ENCODE measurements at places on chromosomes 4 and X.

DNA sequence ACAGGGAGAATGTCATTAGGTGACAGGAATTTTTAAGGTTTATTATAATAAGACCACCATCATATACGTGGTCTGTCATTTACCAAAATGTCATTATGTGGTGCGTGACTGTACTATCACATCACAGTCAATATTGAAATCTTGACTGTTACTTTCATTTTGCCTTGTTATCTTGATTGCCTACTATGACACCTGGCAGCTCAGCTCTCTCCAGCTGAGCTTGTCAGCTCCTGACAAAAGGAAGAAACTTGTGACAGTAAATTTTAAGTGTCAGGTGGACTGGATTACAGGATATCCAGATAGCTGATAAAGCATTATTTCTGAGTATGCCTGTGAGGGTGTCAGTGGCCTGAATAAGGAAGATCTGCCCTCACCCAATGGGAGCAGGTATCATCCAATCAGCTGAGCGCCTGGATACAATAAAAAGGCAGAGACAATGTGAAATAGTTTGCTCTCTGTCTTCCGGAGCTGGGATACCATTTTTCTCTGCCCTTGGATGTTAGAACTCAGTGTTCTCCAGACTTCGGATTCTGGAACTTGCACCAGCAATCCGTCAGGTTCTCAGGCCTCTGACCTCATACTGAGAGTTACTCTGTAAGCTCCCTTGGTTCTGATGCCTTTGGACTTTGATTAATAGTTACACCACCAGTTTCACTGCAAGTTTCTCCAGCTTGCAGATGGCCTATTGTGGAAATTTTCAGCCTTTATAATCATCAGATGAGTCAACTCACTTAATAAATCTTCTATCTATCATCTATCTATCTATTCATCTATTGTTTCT, 1454.7 kb upstream of the IGFBP7 start:
- DNase-seq, result no peak

DNA sequence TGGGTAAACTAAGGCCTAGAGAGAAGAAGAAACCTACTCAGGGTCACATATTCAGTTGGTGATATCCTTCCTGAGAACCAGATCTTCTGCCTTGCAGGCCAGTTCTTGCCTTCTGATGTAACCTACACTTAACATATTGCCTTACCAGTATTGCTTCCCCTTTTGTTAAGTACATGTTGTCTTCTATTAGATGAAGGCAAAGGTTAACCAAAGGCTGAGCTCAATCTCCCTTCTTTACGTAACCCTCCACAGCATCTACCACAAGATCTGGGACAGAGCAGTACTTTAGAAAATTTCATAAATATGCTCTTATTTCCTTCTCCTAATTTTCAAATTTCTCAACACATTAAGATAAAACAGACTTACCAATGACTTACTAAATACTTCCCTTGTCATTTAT, 474.4 kb downstream of the SH2D1A start:
- no peak for DNase-seq

GRCh38 chr4:110610940-110611831, 11.7 kb downstream of the PITX2 start:
- DNase-seq, result no peak

DNA sequence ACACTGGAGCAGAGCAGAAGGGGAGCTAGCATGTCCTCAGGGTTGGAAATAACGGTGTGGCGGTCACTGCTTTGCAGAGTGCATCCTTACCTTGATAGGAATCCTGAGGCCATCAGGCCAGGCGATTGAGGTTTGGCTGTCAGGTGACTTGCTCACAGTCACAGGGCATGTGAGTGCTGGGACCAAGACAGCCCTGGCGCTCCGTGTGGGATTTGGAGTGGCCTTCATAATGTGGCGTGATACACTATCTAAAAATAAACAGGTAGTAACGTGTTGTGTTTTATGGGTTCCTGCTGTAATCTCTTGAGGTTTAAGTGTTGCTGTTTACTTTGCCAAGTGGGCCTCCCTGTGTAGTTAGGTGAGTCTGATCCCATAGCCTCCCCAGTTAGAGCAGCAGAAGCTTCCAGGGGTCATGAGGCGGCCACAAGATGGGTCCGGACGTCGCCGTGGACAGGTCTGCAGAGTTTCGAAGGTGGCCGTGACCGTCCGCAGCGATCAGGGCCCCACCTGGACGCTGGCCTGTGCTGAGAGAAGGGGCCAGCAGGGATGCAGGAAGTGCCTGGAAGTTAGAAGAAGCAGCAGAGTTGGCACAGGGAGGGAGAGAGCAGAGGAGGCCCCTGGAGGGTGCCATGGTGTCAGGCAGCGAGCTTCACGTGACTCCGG, 27.7 kb downstream of the RGS12 start:
- no peak for DNase-seq

All from stimulated activated CD4-positive, alpha-beta T cell treated with anti-CD3 and anti-CD28 coated beads, Interleukin-2, amount 100 ng/mL, for 24 hours (primary cell).